ENCODE measurements at places on chromosomes 2 and 18.

DNA sequence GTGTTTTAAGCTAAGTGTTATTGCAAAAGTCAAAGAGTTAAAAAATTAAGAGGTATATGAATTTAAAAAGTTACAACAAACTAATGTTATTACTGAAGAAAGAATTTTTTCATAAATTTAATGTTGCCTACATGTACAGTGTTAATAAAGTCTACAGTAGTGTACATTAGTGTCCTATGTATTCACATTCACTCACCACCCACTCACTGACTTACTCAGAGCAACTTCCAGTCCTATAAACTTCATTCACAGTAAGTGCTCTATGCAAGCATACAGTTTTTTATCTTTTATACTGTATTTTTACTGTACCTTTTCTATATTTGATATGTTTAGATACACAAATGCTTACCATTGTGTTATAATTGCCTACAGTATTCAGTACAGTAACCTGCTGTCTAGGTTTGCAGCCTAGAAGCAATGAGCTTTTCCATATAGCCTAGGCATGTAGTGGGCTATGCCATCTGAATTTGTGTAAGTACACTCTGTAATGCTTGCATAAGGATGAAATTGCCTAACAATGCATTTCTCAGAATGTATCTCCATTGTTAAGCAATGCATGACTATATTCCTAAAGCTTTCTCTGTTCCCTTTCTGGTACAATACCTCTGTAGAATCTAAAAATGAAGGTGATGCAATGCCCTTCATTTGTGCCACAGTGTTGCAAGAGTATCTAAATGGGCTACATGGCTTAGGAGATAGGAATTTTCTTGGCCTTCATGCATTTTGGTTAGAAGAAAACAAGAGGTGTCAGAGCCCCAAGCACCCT lies 370.8 kb upstream of the NT5C1B start:
- DNase-seq = no peak

GRCh38 chr2:105794926-105795574 lies 50.3 kb downstream of the NCK2 start:
- no peak for DNase-seq

DNA sequence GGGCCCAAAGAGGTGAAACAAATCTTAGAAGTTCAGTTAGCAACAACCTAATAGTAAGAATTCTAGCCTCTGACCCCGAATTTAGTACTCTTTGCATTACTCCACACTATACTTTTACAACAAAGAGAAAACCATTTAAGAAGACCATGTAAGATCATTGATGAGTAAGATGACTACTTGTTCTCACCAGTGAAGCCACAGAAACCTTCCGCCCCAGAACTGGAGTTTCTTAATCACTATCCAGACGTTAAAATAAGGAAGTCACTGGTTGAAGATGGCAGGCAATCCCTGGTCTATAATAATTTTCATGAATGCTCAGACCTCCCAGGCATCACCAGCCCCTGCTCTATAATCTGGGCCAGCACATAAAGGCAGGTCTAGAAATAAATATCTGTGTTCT lies 95.0 kb downstream of the TMEM163 start:
- DNase-seq = no peak

DNA sequence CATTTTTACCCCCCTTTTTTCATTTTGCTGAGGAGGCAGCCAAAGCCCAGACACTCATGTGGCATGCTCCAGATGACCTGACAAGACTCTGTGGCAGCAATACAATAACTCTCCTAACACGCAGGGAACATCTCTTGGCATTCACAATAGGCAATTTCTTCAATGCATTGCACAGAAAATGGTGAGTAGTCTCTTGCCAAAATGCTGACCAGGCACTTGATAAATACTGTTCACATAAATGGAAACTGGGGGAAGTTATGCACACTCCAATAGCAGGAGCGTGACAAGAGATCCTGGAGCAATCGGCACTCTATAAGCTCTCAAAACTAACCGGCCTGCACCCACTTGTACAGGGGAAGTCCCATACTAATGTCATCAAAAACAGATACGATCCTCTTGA lies 66.3 kb downstream of the NBAS start:
- DNase-seq = no peak

- no peak for DNase-seq
Observed at GRCh38 chr2:218872645-218873358, 7.8 kb upstream of the WNT10A start.

- DNase-seq = no peak
Observed at GRCh38 chr2:15647622-15648590, 56.2 kb downstream of the DDX1 start.

GRCh38 chr2:42770288-42771131 lies 6.6 kb upstream of the OXER1 start:
- no peak for DNase-seq

GRCh38 chr18:12451428-12451827 lies 43.7 kb downstream of the PRELID3A start:
- no peak for DNase-seq

GRCh38 chr2:193965263-193965662 lies 1691.8 kb upstream of the SLC39A10 start:
- DNase-seq = no peak

DNA sequence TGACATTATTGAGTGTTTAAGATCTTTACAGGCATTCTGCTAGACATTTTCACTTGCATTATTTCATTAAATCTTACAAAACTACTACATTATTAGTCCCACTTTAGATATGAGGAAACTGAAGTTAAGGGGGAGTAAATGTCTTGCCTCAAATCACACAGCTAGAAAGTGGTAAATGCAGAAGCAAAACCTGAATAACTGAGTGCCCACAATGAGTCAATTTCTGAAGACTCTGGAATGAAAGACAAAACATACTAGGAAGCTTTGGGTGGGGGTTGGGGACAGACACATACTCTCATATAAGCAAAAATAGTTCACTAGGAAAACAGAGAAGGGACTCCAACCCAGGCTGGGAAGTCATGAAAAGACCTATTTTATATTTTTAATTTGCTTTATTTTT lies 214.4 kb upstream of the LRATD1 start:
- DNase-seq = no peak

GRCh38 chr2:237591141-237591881 lies 777 bp upstream of the RAB17 start:
- no peak for DNase-seq

DNA sequence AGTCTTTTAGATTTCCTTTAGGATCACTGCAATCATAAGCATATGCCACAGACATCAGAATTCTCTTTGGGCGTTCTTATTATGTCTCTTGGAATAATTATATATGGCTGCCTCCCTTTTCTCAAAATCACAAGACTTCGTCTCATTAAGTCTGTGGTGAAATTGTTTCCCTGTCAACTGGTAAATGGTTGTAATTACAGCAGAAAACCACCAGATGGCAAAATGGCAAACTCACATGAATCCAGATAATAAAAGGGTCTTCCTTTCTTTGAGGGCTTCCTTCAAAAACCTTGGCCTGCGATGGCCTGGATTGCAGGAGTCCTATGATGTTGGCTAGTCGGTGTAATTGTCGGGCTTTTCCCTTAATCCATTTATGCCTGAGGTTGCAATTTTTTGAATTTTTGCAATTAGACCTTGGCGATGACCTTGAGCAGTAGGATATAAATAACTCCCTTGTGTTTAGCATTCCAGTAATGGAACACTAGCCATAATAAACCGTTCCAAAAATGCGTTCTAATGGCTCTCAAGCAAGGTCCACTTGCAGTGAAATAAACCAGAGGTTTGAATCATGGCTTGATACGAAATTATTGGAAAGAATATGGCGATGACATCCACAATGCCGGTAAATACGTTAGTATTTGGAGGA lies 656.4 kb downstream of the MBD2 start:
- DNase-seq = peak; percentile 22

- DNase-seq = no peak
Observed at GRCh38 chr2:40166006-40166405, 285.9 kb downstream of the SLC8A1 start.

- no peak for DNase-seq
Observed at GRCh38 chr18:79510731-79511241, 115.1 kb downstream of the NFATC1 start.

GRCh38 chr18:28792404-28793086 lies 615.6 kb upstream of the CDH2 start:
- DNase-seq = no peak

GRCh38 chr2:42878581-42878980 lies 86.2 kb upstream of the HAAO start:
- DNase-seq = no peak

- DNase-seq = no peak
Observed at GRCh38 chr2:120472031-120472430, 126.1 kb downstream of the INHBB start.

GRCh38 chr18:23972453-23972852 lies 42.1 kb upstream of the TTC39C start:
- DNase-seq = no peak

DNA sequence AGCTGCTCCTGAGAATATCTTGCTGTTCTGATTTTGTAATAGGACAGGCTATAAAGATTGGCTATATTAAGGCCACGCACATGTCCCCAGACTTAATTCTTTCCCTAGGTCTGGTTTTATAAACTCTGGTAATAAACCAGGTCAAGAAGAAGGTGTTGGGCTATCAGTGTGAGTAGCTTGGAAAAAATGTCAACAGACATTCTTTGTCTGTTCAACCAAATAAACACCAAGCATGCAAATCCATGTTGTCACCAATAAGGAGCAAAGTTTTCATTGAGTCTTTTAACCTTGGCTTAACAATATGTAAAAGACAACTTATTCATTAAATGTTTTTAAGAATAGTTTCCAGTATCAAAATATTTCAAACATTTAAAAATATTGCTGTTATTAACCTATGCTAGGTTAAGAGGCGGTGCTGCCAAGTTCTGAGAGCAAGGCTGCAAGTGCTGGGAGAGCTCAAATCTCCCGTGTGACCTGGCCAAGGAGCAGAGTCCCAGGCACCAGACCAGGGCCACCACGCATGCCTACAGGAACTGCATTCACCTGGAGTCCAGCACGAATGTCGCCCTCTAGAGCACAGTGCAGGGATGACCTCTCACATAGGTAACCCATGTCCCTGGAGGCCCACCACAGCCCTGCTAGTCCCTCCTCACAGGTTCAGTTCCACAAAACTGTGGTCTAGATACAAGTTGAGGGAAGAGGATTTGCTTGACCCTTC lies 120.5 kb upstream of the POU3F3 start:
- DNase-seq = no peak

DNA sequence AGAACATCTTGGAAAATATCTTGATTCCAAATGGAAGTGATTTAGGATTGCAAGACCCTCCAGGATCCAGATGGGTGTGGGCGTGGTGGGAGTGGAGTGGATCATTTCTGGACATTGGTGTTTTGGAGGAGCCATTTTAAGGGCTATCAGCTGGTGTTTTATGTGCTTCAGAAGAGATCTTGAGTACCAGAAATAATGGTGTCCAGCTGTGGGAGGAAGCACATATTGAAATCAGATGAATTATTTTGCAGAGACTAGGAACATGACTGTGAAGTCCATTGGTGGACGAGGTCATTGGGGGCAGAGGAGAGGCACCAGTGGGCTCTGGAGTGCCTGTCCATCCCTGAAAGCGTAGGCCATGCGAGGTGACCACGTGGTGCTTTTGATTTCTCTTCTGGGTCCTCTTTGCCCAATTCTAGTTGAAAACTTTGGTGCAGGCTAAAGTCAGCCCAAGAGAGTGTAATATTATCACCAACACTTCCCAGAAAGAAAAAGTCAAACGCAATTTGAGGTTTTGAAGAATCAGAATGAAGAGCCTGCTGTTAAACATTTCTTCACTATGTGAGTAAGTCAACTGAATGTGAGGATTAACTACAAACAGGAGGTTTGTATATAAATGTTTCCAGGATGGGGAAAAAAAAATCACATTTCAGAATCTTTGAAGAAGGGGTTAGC lies 31.6 kb downstream of the RNF144A start:
- DNase-seq = no peak

- no peak for DNase-seq
Observed at GRCh38 chr2:173164396-173164795, 88.8 kb downstream of the MAP3K20 start.

GRCh38 chr2:121088251-121089165 lies 196.5 kb downstream of the TFCP2L1 start:
- DNase-seq = no peak

- DNase-seq = no peak
Observed at GRCh38 chr2:159084384-159085370, 116.2 kb downstream of the TANC1 start.

- no peak for DNase-seq
Observed at GRCh38 chr2:20519309-20519708, 72.4 kb downstream of the RHOB start.

GRCh38 chr2:101697124-101698013 lies at the start of gene MAP4K4:
Gene MAP4K4, plus strand, starts transcription at chr2:101697707. Its CDS starts 374 bp downstream, at chr2:101698081.
- DNase-seq = no peak

DNA sequence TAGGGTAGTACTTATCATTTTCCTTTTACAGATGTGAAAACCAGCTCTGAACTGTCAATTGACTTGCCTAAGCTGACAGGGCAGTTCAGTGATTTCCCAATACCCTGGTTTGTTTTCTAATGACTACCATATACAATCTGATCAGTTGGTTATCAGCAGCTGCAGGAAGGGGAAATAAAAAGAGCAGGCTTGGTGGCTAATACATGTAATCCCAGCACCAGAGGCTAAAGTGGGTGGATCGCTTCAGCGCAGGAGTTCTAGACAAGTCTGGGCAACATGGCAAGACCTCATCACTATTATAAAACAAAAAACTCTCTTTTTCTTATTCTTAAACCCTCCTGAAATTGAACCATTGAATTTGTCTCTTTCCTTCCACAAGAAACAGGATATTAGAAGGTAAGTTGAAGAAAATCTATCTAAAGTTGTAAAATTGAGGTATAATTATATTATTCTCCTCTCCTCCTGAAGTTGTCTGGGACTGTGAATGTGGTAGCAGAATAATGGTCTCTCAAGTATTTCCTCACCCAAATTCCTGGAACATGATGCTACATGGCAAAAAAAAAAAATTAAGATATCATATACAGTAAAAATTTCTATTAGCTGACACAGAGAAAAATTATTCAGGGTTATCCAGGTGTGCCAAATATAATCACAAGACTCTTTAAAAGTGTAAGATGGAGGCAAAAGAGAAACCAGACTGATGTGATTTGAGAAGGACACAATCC lies 1441.6 kb downstream of the SUCLG1 start:
- DNase-seq = no peak

DNA sequence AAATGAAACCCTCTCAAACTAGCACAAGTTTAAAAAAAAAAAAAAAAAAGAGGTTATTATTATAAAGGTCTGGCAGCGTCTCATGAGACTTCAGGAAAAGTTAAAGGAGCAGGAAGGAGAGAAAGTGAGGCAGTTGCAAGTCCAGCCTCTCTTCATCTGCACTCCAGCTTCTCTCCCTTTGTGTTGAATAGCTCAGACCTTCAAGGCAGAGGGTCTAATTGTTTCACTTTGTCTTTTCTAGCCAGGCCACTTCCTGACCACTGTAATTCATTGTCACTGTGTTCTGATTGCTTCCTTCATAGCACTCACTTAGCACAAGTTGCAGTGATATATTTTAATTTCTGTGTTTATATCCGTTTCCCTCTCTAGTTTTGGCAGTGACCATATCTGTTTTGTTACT lies 99.9 kb downstream of the SPATS2L start:
- DNase-seq = no peak

GRCh38 chr18:35949090-35949489 lies 23.4 kb upstream of the RMP24 start:
- no peak for DNase-seq

GRCh38 chr18:37565977-37566478 lies 430 bp upstream of the CELF4 start:
- DNase-seq = no peak
